ENCODE measurements at places on chromosomes 1 and 21. TPM values are rescaled to one million over a fixed set of nuclear protein-coding genes. Genes with fewer than 3 reads are reported as not detected.

GRCh38 chr1:240107058-240107684 is 15.5 kb downstream of the FMN2 start:
- no peak for DNase-seq

GRCh38 chr1:37761416-37762095 is 3.4 kb downstream of the EPHA10 start:
- DNase-seq, result no peak

- no peak for DNase-seq
These were observed 48.7 kb upstream of the PLA2G4A start for GRCh38 chr1:186780076-186780475.

The RGSL1 gene
- not detected for polyA plus RNA-seq

The IFNLR1 gene
- 0.10 TPM for polyA plus RNA-seq

The APOBEC4 gene
- polyA plus RNA-seq, result not detected
